DMS53 (cell line): ENCODE measurements at places on chromosomes 6 and 20.

GRCh38 chr20:1964061-1964460, 29.8 kb downstream of the PDYN start:
- DNase-seq = no peak

DNA sequence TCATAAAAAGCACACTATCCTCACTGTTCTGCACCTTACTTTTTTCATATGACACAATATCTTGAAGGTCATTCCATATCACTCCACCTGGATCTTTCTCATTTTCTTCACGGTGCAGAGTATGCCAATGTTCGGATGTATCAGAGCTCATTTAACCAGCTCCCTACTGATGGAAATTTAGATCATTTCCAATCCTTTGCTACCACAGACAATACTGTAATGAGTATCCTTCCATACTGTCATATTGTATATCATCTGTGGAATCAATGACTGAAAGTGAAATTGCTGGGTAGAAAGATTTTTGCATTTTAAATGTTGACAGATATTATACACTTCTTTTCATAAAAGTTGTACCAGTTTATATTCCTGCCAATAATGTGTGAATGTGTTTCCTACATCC, 2.2 kb upstream of the RAB44 start:
- no peak for DNase-seq

- no peak for DNase-seq
Observed at GRCh38 chr6:110217266-110217665, 37.0 kb downstream of the CDC40 start.

DNA sequence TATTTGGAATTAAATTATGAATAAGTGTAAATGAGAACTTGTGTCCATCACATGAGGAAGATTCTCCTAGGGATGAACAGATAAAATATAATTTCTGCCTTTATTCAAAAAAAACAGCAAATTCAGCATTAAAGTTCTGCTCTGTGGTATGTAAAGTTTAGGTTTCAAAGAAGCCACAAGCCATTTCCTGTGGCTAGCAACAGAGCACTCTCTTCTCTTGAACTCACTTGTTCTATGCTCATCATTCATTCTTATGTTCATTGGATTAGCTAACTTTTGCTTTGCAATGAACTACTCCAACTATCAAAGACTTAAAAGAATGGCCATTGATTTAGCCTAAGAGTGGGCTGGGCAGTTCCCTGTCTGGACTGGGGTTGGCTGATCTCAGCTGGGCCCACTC, 20.8 kb upstream of the SNRPB2 start:
- no peak for DNase-seq

- no peak for DNase-seq
Observed at GRCh38 chr6:34298941-34299340, 50.1 kb upstream of the SMIM29 start.

GRCh38 chr6:147891671-147892070, 383.2 kb downstream of the SAMD5 start:
- DNase-seq = no peak

GRCh38 chr6:148709577-148709976, 37.3 kb upstream of the UST start:
- no peak for DNase-seq

DNA sequence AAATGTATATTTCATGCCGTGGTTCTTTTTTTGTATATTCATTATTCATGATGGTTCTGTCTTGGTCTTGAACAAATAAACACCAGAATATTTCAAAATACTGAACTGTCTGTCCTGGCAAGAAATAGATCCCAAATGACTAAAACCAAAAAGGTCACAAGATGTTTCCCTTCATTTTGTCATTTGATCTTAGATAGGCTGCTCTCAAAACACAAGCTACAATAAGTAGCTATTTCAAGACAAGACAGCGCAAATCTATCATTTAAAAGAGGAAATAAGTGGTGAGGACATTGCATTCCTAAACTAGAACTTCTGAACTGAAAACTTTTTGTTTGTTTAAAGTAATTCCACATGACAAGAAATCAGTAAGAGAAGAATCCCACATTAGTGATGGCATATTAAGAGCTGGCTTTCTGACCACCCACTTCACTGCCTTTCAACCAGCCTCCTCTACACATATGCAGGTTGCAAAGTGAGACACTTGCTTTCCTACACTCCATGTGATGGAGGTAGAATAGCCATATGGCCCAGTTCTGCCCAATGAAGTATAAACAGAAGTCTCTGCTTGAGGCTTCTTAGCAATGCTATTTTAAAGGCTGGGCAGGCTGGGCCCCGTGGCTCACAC, 54.4 kb upstream of the CCDC28A start:
- DNase-seq = no peak

DNA sequence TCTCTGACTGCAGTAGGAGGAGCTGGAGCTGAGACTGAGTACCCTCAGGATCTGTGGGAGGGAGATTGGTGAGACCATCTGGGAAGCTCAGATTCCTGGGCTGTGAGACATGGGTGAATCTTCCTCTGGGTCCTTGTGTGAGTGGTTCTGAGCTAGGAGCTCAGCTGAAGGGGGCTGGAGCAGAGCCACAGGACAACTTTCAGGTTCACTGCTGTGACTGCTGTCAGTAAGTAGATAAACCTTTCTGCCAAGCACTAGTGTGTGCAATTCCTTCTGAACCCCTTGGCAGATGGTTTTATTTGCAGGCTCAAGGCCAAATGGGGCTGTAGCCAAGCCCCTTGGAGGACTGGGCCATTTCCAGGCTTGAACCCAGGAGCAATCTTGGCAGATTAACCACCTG, 49.6 kb upstream of the SNAP91 start:
- no peak for DNase-seq

DNA sequence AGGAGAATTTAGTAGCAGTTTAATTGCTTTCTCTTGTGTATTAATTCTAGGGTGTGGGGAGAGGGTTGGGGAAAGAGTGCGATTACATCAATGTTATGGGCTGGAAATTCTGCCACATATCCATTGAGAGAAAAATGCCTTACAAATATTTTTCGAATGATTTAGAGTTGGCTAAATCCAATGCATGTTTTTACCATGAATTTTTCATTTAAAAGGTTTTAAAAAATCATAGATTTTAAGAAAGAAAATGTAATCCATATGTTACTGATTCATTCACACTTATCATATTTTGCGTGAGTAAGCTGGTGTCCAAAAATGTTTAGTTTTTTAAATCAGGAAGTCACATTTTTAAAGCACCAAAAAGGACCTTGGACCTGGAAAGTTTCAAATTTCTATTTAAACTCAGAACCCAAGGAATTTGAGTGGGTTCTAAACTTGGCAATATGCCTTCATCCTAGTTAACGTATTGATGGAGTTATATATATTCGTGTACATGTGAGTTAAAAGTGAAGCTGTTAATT, 627.4 kb upstream of the CITED2 start:
- no peak for DNase-seq

DNA sequence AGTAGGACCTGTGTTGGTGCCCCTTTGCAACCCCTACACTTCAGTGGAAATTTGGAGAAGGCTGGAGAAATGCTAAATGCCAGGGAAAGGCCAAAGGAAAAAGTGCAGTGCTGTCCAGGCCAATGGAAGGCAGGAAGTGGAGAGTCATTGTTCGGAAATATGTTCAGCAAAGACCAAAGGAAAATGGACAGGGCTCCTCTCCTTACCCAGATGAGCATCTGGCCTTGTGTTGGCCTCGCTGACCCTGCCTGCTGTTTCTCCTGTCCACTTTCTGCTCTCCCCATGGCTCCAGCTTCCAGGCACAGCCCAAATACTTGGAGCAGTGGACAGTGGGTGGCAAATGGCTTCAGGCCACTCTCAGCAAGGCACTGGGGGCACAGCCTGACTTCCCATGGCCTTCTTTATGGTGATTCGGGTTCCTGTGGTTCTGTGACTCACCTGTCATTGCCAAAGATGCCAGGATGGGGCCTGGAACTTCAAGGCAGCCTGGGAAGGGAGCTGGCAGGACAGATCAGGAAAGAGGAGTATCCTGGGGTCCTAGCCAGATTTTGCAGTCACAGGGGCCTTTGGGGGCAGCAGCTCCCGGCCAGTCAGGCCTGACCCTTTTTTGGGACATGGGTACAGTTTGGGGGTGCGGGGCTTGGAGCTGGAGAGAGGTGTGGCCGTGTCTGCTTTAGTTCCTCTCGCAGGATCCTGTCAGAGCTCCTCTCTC, 190.9 kb upstream of the SLC24A3 start:
- DNase-seq = no peak

- peak; percentile 47 for DNase-seq
Observed at GRCh38 chr20:61886721-61887595, 178.7 kb downstream of the TAF4 start.

- no peak for DNase-seq
Observed at GRCh38 chr20:48584391-48585060, 243.3 kb downstream of the PREX1 start.

- DNase-seq = no peak
Observed at GRCh38 chr20:19289451-19289850, 77.0 kb downstream of the SLC24A3 start.

DNA sequence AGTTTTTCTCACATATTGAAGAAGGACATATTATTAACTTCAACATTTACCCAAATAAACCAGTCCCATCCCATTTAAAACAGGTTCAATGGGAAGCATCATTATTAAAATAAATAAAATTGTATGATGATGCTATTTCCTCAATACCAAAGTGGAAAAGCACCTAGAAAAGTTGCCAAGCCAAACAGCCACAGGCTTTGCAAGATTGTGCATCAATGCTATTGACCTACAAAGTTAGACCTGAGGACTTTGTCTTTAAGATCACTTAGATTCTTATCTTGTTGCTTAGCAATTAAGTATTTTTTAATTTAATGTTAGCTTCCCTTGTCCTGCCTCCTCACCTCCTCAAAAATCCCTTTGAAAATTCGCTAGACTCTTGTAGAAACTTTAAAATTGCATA, 132.1 kb downstream of the SAMD5 start:
- no peak for DNase-seq

- no peak for DNase-seq
Observed at GRCh38 chr6:24546439-24546838, 51.7 kb downstream of the ALDH5A1 start.

GRCh38 chr6:48641544-48641943, 530.5 kb upstream of the PTCHD4 start:
- DNase-seq = no peak

DNA sequence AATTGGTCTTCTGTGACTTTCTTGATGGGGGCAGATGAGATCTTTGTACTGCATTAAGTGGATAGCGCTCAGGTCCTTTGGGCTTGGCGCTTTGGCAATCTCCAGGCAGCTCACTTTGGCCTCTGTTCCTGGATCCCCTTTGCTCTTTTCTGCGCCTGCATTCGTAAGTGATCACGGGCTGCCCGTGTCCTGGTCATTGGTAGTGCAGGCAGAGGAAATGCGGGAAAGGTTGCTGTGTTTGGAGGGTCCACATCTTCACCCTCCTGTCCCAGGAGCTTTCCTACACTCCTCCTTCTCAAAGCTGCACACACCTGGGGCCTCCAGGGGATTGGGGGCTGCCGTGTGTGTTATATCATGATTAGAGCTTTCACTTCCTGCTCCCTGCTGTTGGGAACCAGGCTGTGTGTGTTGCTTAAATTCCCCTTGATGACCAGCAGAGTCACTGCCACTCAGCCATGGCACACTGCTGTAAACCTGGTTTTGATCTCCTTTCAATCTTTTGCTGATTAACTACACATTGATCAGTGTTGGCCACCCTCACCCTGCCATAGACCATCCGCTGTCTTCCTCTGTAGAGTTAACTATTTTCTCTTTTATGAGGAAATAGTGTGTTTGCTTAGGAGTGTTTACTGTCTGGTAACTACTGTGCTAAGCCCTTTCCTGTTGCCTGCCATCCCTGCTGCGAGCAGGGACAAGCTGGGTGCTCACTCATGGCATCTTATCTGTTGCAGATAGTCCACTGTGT, 13.0 kb upstream of the SNHG17 start:
- peak; percentile 62 for DNase-seq

GRCh38 chr20:905396-905961, 10.7 kb downstream of the ANGPT4 start:
- no peak for DNase-seq

GRCh38 chr20:63547725-63548480, at the start of gene SRMS:
TSS of gene SRMS (minus strand) at chr20:63547749. CDS start at chr20:63547463, 286 bp downstream.
- no peak for DNase-seq

DNA sequence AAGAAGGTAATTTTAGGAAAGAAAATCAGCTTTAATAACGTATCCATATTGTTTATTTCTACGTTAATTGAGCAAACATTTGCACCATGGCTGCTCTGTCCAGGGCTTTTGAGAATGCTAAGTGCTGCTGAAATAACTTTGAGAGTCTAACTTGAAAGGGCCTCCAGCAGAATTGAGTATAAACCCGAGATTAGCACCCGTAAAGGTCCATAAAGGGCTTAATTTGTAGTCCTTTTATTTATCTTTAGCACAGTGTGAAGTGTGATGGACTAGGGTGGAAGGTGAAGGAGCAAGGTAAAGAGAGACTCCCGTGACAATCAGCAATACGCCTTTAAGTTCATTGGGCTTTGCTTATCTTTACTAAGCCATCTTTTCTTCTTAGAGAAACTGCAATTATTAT, 77.7 kb upstream of the SUPT3H start:
- DNase-seq = no peak

DNA sequence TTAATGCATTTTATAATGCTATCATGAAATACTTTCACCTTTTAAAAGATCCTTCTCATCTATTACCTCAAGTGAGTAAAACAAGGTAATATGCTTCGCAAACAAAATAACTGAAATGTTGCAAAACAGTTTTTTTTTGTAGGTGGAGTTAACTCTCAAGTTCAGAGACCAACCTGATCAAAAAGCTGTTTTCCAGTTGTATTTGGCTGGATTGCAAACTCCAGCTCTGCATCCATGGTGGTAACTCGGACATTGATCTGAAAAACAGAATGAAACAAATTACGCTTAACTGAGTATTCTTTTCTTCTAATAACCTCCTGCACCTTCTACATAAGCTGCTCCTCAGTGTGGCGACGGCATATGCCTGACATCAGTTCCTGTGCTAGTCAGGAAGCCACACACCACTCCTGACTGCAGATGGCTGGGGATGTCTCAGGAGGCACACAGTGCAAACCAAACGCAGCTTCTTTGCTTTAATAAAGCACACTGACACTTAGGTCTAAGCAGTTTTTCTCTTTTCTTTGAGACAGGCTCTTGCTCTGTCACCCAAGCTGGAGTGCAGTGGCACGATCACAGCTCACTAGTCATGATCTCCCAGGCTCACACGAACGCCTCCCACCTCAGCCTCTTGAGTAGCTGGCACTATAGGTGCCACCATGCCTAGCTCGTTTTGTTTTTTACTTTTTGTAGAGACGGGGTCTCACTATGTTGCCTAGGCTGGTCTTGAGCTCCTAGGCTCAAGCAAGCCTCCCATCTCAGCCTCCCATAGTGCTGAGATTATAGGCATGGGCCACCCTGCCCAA, 29.9 kb downstream of the EZR start:
- DNase-seq = no peak

DNA sequence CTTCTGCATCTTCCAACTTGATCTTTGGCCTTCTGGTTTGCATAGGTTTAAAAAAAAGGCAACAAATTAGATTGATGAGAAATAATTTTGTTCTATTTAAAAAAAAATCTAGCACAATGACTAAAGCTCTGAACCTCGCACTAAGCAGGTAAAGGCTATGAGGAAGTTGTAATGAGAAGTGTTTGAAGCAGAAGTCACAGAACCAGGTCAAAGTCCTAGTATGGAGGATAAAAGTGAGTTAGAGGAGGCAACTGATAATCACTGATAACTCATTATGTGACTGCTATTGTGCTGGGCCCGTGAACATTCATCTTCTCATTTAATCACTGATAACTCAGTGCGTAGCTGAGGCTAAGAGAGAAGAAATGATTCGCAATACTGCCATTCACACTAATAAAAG, 46.1 kb upstream of the GFRAL start:
- DNase-seq = no peak
